Left renal pelvis (tissue), 4 donors: ENCODE measurements at places on chromosomes 7 and 10.

GRCh38 chr7:94295850-94296249 lies 98.8 kb upstream of the COL1A2 start:
- DNase-seq, result no peak

DNA sequence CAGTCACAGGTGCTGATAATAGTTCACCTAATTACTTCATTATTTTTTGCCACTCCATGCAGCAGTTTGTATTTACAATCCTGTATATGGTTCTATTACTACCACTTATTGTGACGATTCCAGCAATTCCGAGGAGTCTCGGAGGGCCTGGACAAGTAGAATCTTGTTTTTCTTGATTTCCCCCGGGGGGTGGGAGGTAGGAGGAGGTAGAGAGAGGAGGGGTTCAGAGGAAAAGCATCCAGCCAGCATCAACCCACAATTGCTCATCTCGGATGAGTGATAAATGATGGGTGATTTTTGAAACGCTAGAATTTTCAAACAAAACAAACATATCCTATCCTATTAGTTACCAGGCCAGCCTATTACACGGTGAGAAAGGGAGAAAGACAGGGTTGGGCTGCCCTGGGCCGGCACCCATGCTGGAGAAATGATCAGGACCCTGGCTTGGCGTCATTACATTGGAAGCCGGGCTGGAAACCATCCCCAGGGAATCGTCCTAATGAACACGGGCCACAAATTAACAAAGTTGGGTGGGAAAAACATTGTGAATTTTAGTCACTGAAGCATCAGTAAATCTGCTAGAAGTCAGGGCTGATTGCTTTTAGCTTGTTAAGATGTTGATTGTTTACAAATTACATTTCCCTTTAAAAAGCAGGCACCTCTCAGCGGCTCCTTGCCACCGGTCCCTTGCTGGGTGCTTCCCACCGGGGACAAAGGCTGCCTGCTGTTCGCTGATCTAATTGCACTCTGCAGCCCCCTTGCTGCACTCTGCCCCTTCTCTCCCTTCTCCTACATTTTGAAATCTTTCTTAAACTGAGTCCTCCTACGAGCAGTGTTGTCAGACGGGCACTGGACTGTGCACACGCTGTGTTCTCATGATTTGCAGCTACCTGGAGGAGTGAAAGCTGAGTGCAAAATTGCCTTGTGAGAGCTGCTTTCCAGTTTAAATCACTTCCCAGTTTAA lies 95.5 kb downstream of the FAM204A start:
- no peak for DNase-seq

DNA sequence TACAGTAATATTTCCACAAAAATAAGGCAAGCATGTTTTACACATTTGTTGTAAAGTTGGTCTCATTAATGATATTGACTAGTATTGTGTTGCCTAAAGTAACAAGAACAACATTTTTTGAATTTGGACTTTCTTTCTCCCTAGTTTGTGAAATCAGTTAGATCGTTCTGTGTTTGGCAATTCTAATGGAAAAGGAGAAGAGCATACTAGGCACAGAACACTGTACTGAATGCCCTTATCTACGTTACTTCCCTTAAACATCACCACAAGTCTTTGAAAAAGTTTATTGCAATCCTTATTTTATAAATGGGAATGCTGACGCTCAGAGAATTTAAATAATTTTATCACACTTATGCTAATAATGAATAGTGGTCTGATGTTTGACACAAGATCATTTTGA lies 372.2 kb downstream of the EXOC4 start:
- DNase-seq, result no peak

- DNase-seq, result no peak
Measured at GRCh38 chr7:26657206-26657641, 207.2 kb downstream of the SKAP2 start.

GRCh38 chr10:6482737-6483357 lies 97.2 kb downstream of the PRKCQ start:
- no peak for DNase-seq
